ENCODE measurements at places on chromosomes 11 and 22.
A peak's percentile ranks its signal among the peaks of the same experiment; 100 is the strongest.

GRCh38 chr11:64546600-64546999, 44.4 kb upstream of the SLC22A12 start:
- no peak for DNase-seq

- DNase-seq: no peak
These were observed 484.0 kb downstream of the METTL15 start for GRCh38 chr11:28592141-28592540.

DNA sequence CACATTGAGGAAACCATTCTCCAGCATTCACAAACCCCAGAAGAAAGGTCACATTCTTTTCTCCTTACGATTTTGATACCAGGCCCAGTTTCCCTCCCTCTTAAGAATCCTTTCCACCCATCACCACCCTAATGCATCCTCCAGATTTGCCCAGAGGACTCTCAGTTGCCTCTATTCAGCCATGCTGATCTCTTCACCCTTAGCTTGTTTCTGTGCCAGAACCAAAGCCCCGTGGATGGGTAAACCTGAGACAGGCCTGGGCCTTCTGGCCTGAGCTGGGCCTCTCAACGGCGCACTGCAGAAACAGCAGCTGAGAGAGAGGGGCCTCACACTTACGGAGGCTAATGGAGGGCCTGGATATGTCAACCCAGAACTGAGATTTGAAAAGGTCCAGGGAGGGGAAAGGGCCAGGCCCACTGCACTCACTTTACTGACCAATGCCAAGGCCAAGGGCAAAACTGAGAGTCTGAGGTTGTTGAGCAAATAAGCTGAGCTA, 32.2 kb upstream of the OAF start:
- DNase-seq: no peak

GRCh38 chr11:93487032-93487483, 56.1 kb downstream of the SMCO4 start:
- no peak for DNase-seq

GRCh38 chr11:106697058-106697457, 321.2 kb downstream of the GUCY1A2 start:
- no peak for DNase-seq

DNA sequence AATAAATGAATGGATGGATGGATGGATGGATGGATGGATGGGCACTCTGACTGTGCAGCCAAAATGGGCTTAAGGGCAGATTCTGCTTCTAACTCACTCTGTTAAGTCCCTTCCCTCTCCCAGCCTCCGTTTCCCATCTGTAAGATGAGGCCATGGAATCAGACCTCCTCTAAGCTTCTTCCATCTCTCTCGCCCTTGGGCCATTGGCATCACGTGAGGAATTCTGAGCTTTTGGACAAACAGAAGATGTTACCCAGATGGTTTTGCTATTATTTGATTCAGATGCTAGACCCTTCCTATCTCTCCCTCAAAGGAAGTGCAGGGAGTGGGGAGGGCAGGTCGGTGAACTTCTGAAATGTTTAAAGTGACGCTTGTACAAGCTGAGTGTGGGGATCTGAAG, 4.0 kb upstream of the CYTH4 start:
- no peak for DNase-seq

GRCh38 chr11:68958211-68958610, 22.6 kb downstream of the MRGPRD start:
- DNase-seq: peak; percentile 35

DNA sequence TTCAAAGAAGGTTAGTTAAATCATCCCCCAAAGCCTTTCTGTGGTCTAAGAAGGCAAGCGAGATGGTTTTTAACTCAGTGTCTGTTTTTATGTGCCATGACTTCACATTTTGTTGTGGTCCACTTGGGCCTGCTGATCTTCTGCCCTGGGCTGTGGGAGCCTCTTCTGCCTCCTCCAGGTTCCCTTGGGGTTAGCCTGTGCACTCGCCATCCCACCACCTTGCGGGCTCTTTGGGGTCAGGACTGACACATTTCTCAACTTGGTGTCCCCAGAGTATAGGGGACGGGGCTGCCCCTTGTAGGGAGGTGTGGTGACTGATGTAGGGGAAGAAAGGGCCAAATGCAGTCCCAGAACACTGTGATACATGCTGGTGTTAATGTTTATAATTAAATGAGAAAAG, 207.0 kb downstream of the TBC1D22A start:
- no peak for DNase-seq

DNA sequence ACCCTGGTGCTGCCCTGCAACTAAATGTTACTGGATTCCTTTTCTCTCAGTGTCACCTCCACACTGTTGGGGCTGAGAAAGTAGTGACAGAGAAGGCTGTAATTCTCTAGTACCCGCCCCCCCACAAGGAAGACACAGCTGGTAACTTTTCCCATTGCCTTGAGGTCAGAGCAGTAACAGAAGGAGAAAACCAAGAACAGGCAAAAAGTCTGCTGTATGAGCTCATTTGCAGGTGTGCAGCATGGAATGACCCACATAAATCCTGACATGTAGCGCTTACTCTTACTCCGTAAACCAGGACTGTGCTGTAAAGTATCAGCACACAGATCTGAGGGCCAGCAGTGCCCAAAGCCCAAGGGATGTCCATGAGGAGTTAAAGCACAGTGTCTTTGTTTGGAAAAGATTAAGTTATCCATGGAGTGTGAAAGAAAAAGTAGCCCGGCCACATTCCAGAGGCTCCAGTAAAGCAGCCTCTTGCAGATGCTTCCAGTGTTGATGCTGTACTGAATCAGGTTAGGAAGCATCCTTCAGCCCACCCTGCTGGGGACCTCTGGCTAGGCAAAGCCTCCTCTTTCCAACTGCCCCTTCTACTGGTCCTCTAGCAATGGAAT, 120.7 kb downstream of the PLEKHA7 start:
- DNase-seq: peak; percentile 36

DNA sequence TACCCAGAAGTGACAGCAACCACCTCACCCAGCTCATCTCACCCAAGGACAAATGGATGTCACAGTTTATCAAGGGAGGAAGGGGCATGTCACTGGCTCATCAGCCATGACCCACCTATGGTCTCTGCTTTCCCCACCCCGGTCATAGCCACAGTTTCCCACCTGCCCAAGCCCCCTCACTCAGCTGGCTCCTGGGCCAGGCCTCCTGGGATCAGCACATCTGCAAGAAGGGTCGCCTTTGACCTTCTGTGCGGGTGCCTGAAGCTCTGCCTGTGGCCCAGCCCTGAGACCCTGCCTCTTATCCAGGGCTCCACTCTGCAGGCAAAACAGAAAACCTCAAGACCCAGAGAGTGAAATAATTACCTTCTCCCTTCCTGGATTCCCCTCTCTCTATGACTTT, 236.4 kb downstream of the BUD13 start:
- no peak for DNase-seq

DNA sequence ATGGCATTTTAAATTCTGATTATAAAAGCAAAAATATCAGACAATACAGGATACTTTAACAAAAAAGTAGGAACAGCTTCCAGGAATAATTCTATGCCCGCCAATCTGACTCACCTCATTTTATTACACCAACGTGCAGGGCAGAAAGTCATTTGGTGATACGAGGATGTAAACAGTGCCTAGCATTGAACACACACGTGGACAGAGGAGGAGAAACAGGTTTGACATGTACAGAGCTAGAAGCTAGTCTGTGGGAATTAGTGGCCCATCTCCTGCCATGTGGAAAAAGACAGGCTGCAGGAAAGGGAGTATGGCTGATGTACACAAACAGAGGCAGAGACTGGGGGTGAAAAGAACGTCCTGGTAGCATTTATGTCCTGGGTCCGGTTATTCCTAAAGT, 9.0 kb upstream of the SPINDOC start:
- no peak for DNase-seq

DNA sequence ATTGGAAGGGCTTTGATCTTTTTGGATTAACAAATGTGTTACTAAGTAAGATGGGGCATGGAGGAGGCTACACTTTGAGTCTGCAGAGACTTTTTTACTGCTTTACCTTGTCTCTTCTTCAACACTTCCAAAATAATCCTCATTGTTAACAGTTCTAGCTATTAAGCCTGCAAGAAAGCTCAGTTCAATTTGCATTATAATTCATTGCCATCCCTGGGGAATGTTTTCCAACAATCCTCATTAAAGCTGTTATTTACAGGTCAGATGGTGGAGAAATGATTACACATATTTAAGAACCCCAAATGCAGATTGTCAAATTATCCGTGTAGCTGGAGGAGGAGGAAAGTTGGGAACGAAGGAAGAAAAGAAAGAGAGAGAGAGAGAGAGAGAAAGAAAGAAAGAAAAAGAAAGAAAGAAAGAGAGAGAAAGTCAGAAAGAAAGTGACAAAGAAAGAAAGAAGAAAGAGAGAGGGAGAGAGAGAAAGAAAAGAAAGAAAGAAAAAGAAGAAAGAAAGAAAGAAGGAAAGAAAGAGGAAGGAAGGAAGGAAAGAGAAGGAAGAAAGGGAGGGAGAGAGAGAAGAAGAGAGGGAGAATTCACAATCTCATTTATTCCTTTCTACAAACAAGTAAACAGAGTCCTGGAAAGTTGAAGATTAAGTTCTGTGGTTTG, 443.9 kb downstream of the INSC start:
- peak; percentile 36 for DNase-seq

DNA sequence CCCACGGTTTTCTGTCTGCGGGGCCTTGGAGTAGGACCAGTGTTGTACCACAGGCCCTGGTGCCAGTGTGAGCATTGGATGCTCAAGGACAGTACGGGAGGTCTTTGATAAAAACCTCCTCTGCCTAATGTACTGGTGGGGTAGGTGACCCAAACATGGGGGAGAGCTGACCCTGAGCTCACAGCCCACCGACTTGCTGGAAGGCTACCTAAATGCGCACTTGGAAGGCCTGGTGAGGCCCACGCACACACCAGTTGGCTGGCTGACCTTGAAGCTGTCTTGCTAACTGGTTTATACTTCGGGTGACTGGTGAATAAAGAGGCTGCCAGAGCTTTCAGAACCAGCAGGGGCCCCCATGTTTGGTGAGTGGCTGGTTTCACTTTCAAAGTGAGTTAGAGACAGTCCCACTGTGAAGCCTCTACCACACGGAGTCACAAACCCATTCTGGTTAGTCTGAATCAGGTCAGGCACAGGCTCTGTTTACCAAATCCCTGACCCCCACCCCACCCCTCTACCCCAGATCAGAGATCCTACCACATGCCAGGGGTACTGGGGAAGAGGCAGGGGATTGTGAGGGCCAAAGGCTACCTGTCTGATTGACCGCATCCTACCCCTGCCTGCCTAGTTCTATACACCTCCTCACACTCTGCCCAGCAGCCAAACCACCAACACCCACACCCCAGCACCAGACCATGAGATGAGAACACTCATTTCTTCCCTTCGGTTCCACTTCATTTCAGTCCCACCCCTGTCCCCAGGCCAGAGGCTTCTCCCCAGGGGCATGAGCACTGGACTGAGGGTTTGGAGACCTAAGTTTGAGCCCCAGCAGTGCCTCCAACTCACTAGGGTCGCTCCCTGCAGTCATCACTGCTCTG, 12.7 kb upstream of the IL2RB start:
- peak; percentile 54 for DNase-seq

GRCh38 chr22:30742291-30743256, 47.9 kb downstream of the OSBP2 start:
- DNase-seq: no peak

- no peak for DNase-seq
These were observed 42.4 kb downstream of the ZBTB44 start for GRCh38 chr11:130272336-130272735.

GRCh38 chr22:50703726-50704509, 31.3 kb downstream of the SHANK3 start:
- DNase-seq: no peak

DNA sequence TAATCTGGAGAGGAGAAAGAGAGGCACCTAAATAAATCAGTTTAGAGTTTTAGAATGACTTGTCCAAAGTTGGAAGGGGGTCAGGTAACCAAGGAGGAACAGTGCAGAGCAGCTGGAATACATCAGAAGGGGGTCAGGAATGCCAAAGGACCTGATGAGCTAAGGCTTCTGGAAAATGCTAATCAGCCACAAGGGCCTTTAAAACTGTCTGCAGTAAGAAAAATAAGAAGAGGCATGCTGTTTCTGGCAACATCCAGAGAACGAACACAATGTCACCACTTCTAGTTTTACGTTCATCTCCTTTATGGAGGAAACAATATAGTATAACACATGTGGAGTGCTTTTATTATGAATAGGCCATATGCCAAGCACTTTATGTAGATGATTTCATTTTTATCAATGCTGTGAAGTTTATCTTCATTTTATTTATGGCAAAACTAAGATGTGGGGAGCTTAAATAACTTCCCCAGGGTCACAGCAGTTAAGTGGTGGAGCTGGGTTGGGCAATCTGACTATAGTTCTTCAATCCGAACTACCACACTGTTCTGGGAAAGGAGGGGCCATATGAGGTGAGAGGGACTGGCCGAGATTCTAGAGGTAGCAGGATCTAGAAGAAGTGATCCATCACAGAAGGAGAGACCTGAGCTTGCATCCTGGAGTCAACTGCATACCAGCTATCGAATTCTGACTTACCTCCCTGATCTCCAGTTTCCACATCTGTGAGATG, 22.6 kb downstream of the ACO2 start:
- no peak for DNase-seq

DNA sequence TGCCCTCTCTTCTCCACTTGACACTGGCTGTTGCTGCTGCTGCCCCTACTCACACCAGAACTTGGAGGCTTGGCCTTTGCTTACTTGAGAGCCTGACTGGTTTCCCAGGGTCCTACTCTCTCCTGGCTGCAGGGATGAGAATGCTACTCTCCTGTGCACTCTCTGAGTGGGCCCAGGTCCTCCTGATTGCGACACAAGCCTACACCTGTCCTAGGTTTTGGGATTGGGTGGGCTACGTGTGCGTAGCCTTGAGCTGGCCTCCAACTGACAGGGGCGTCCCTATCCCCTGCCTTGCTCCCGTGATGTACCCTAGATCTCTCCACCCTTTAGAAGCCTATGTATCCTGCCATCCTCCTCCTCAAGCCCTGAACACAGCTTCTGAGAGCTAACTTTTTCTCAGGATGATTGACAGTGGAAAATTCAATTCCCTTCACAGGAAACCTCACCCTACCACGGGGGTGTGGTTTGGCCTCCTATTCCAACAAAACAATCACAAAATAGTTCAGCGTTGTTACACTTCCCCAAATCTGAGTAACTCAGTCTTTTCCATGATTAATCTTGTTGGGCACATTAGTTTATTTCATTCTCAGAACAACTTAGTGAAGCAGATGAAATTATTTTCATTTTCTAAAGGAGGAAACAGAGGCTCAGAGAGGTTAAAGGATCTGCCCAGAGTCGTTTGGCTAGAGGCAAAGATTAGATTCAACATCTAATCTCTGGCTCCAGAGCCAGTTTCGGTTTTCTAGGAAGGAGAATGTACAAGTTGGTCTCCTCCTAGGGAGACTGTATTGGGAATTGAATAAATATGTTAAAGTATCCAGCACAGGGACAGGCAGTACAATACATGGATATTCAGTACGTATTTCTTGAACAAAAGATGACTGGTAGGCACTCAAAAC, 17.6 kb upstream of the AMOTL1 start:
- DNase-seq: no peak

DNA sequence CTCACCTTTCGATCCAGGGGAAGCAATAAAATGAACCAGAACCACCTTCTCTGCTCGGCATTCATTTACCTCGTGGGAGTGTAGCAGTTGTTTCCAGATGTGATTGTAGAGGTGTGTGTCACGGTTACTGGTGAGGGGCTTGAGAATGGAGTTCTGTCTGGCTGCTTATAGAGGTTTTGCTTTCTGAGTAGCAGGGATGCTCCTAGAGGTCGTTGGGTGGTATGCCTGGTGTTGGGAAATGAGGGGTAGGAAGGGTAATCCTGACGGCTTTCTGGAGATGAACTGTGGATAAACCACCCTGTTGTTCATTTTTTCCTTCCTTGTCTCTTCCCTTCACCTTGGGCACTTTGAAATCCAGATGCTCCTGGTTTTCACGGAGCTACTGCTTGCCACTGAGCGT, 8.1 kb downstream of the TEAD1 start:
- no peak for DNase-seq

GRCh38 chr22:45508814-45509213, 6.1 kb downstream of the FBLN1 start:
- DNase-seq: no peak

GRCh38 chr11:40425168-40425567, 1034.3 kb downstream of the LRRC4C start:
- peak; percentile 6 for DNase-seq

Data from H7 (cell line).